ENCODE measurements at places on chromosomes 4 and X.

DNA sequence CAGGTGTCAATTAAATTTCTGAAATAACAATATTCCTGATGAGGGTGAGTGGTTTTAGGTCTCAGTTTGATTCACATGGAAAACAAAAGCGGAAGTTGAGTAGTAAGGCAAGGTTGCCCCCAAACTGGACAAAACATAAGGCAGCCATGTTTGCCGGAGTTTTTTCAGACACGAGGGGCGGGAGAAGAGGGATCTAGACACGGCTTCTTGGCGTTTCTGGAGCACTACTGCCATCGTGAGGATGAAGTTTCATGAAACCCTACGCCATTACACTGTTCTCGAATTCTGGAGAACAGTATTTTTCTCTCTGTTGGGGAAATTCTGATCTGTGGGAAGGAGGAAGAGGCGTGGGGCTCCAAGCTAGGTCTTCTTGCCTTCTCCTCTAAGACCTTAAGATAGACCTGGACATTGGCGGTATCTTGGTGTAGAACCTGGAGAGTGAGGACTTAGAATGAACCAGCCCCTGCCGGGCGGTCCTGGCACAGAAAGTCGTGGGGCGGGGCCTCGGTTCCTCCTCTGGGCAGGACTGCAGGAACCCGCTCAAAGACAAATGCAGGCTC is 160.3 kb downstream of the OR13H1 start:
- no peak for DNase-seq

GRCh38 chr4:118814891-118815290 is 21.0 kb downstream of the SEC24D start:
- DNase-seq: no peak

DNA sequence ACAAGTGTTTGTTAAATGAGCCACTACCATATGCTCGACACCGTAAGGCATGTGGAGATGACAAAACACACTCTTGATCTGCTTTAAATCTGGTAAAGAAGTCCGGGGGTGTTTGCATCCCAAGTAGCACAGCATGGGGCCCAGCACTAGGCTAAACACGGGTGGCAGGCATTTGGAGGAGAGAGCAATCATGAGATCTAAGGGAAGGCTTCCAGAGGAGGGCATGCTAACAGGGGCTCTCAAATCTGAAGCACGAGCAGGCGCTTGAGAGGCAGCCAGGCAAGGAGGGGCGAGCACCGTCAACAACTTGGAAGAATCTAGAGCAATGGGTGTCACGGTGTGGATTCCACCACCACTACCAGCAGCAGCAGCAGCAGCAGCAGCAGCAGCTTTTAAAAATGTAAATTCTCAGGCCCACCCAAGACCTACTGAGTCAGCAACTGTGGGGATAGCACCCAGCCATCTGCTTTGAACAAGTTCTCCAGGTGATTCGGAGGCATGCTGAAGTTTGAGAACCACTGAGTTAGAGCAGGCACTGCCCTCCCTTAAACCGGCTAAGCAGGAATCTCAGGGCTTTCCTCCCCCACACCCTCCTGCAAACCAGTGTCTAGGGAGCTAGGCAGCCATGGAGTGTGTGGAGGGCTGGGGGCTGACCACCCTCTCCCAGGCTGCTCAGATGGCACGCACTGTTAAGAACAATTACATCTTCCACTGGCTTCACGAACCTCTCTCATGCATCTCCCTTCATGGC is 70.2 kb upstream of the MAP3K15 start:
- DNase-seq: no peak

DNA sequence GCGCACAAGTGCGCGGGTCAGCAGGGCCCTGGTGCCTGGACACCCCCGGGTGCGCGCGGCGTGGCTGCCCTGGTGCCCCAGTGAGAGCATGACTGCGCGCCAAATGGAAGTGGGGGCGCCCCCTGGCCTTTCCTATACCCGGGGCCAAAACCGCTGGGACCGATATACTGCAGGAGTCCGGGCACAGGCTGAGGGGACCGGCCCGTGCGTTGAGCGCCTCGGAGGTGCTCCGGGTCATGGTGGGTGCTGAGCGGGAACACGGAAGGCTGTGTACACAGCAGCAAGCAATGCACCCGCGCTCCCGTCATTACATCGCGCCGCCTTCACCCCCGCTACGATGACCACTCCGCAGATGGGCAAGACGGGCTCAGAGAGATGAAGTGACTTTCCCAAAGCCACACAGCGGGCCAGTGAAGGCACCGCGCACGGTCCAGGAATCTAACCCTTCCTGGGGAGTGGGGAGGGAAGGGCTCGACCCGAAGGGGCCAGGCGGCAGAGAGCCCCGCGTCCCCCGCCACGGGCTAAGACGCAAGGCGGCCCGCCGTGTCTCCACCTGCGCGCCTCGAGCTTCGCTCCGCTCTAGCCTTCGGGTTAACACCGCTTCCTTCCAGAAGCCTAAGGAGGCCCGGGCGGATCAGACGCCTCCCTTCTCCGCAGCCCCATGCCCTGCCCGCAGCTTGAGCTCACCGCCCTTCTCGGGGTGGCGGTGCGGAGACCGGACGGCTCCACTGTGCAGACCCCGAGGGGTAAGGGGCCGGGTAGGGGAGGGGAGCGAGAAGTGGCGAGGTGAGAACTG is 11.3 kb downstream of the HMX1 start:
- DNase-seq: no peak

- no peak for DNase-seq
These were observed 128.9 kb upstream of the LIMCH1 start for GRCh38 chr4:41408859-41409593.

DNA sequence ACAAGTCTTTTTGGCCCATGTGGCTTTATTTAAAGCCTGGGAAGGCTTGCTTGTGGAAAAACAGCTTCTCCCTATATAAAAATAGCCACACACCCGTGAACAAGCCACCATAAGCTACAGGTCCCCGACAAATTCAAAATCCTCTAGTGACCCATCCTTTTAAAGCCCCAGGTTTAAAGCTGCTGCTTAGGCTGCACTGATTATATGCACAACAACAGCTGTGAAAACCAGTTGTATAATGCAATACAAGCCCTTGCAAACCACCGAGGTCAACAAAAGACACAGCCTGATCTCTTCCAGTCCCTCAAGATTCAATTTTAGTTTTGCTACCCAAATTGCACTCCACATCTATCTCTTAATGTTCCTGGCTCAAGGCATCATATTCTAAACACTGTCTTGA is 186.0 kb upstream of the WDFY3 start:
- no peak for DNase-seq

DNA sequence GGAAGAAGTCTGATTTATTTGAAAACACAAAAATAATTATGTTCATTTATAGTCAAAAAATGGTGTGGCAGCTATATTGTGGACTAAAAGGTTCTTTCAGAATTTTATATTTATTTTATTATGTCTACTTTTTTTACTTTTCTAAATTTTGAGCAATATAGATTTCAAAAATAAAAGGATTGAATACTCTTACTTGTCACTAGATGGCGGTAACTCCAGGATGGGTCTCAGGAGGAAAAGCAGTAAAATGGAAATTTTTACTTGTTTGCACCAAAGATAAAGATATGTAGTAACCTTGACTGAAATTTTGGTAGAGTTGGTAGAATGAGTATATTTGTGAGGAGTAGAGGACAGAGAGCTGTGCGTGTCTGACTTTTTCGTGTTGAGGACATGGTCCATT is 14.5 kb upstream of the DACH2 start:
- peak; percentile 15 for DNase-seq
